Stimulated activated CD4-positive, alpha-beta T cell treated with anti-CD3 and anti-CD28 coated beads, Interleukin-4, amount 100 ng/mL, for 1 hour (primary cell): ENCODE measurements at places on chromosomes 16 and 17.

DNA sequence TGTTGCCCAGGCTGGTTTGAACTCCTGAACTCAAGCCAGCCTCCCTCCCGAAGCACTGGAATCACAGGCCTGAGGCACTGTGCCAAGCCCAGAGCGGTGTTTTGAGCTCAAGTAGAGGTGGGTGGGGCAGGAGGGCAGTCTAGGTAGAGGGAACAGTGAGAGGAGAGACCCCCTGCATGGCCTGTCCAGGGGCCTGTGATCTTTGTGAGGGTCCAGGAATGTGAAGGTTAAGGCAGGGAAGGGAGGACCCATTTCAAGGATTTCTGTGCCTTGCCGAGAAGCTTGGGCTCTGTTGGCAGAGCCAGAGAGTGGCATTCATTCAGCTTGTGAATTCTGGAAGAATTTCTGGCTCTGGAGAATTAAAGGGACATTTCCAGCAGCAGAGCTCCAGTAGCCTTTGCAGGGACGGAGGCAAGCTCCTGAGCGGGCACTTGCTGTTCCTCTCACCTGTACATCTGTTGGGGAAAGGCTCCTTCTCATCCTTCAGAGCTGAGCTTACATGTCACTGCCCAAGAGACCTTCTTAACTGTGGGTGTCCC lies 2.7 kb downstream of the WWOX start:
- no peak for DNase-seq

DNA sequence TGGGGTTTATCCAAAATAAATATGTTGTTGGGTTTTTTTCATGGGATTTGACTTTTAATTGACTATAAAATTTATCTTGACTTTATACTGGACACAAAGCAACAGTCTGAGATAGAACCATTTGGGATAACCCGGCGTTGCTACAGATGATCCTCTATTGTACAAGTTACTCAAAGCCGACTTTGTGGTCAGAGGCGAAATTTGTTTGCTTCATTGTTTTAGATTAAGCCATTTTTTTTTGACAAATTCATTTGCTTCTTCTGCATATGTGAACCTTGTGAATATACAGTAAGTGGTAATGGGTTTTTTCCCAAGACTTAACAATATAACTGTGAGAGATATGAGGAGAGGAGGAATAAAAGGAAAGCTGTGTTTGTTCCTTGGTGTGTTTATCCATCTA lies 11.8 kb downstream of the MYO1D start:
- no peak for DNase-seq

DNA sequence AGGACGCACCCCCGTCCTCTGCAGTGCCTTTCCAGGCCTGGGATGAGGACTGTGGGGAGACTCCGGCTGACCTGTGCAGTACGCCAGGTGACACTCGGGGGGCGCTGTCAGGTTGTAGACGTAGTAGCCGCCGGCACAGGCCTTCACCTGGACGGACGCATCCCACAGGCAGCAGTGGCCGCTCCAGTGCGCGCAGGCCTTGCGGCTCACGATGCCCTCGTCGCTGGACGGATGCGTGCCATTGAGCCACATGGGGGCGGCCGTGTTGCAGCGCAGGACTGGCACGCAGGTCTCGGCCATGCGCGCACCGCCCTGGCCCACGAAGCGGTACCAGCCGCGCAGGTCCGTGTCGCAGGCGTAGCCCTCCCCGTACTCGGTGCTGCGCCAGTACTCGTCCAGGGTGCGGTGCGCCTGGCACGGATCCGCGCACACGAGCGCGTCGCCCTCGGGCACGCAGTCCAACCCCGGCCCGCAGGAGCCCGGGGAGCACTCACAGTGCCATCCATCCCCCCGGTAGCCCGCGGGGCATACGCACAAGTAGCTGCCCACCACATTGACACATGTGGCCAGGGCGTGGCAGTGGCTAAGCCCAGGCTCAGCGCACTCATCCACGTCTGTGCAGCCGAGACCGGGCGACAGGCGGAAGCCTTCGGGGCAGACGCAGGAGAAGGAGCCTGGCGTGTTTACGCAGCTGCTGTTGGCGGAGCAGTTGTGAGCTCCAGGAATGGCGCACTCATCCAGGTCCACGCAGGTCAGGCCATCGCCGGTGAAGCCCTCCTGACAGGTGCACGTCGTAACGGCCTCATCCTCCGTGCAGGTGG lies 3.9 kb downstream of the UMOD start:
- no peak for DNase-seq

DNA sequence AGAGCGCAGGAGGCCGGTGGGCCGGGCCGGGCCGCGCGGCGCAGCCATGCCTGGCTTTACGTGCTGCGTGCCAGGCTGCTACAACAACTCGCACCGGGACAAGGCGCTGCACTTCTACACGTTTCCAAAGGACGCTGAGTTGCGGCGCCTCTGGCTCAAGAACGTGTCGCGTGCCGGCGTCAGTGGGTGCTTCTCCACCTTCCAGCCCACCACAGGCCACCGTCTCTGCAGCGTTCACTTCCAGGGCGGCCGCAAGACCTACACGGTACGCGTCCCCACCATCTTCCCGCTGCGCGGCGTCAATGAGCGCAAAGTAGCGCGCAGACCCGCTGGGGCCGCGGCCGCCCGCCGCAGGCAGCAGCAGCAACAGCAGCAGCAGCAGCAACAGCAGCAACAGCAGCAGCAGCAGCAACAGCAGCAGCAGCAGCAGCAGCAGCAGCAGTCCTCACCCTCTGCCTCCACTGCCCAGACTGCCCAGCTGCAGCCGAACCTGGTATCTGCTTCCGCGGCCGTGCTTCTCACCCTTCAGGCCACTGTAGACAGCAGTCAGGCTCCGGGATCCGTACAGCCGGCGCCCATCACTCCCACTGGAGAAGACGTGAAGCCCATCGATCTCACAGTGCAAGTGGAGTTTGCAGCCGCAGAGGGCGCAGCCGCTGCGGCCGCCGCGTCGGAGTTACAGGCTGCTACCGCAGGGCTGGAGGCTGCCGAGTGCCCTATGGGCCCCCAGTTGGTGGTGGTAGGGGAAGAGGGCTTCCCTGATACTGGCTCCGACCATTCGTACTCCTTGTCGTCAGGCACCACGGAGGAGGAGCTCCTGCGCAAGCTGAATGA lies 606 bp downstream of the THAP11 start:
- peak; percentile 57 for DNase-seq

GRCh38 chr17:74972107-74972972 lies at the start of gene HID1:
Gene HID1, minus strand, starts transcription at chr17:74972759. Its CDS starts 103 bp downstream, at chr17:74972656.
- DNase-seq = peak; percentile 82

- DNase-seq = no peak
These were observed 20.5 kb upstream of the MTMR4 start for GRCh38 chr17:58534901-58535421.

GRCh38 chr17:16991349-16992009 lies 19.6 kb upstream of the TNFRSF13B start:
- DNase-seq = peak; percentile 83

DNA sequence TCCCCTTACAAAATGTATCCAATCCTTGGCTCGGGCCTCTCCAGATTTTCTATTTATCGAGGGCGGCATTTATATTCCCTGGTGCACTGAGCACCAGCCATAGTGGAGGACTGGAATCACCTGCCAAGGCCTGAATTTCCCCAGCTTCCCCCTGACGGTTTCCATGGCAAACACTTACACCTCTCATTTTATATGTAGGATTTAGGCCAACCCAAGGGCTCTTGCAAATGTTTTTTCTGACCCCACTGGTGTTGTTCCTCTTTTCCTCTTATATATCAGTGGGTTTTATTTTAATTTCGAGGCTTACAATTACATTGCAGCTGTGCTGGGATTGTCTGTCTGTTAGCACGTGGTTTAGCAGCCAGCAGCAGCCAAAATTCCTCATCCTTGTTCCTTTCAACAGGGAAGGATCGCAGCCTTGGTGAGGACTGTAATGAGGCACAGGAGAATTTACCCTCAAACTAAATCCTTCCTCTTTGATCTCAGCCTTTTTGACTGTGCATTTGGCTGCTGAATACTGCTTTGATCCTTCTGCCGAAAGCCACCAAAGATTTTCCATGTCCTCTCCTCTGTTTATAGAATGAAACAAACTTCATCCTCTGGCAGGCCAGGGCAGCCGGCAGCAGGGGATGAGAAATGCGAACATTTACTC lies 26.5 kb upstream of the CES5A start:
- DNase-seq = no peak

DNA sequence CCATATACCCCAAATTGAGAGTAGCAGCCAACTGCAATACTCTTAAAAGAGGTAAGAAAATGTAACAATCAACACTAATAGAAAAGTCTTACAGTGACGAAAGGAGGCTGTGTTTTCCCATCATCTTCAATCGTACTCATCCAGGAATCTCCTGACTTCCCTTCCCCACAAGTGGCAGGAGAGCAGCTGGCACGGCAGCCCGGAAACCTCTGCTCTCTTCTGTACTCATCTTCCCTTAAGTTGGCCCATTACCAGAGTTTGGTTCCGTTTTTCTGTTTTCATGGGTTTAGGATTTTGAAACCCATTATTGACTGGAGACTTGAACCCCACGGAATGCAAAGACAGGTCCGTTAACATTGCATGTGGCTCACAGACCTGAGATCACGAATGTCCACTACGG lies 11.7 kb upstream of the CD300H start:
- no peak for DNase-seq

GRCh38 chr17:309361-309888 lies 43.2 kb downstream of the RPH3AL start:
- DNase-seq = peak; percentile 13

DNA sequence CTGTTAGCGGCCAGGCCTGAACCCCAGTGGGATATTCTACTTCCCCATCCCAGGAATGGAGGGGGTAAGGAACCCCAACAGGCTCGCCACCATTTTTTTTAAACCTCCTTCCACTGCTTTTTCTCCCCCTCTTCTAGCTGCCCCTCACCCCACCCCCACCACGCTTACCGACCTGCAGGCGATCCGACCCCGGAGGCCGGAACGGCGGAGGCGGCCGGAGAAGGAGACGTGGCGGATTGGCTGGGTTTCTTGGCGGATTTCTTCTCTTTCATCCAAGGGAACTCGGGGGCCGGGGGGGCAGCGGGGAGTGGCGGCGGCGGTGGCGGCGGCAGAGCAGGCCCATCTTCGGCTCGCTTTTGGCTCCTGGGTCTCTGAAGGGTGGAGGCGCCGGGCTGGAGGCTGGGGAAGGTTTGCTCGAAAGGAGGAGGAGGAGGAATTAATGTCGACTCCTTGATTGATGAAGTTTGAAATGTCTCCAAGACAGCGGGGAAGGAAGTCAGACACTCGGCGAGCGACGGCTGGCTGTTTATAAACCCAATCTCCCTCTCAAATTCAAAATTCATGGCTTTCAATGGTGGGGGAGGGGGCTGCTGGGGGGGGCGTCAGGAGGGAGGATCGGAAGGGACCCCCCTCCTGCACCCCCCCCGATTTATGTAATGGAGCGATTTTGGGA lies 424 bp downstream of the HOXB2 start:
- peak; percentile 38 for DNase-seq

- no peak for DNase-seq
These were observed 8.8 kb downstream of the JUP start for GRCh38 chr17:41777574-41778188.

DNA sequence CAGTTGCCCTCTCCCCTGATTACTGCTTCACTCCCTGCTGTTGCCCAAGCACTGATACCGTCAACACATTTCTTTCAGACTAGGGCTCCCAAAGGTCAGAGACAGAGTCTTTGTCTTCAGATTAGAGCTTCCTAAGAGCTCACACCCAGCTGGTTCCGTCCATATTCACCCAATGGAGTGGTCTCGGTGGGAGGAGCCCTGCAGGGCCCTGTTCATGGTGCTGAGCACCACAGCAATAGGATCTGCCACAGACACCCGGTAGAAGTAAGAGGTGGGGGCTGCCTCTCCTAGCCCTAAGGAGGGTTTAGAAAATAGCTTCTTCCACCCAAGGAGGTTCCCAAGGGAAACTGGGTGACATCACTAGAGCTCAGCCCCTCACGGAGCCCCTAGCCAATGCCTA lies 128.3 kb downstream of the CCDC144A start:
- DNase-seq = no peak

GRCh38 chr17:57597531-57598453 lies 147.3 kb downstream of the CCDC182 start:
- DNase-seq = no peak

GRCh38 chr17:31788956-31789355 lies 70.1 kb downstream of the COPRS start:
- DNase-seq = no peak

DNA sequence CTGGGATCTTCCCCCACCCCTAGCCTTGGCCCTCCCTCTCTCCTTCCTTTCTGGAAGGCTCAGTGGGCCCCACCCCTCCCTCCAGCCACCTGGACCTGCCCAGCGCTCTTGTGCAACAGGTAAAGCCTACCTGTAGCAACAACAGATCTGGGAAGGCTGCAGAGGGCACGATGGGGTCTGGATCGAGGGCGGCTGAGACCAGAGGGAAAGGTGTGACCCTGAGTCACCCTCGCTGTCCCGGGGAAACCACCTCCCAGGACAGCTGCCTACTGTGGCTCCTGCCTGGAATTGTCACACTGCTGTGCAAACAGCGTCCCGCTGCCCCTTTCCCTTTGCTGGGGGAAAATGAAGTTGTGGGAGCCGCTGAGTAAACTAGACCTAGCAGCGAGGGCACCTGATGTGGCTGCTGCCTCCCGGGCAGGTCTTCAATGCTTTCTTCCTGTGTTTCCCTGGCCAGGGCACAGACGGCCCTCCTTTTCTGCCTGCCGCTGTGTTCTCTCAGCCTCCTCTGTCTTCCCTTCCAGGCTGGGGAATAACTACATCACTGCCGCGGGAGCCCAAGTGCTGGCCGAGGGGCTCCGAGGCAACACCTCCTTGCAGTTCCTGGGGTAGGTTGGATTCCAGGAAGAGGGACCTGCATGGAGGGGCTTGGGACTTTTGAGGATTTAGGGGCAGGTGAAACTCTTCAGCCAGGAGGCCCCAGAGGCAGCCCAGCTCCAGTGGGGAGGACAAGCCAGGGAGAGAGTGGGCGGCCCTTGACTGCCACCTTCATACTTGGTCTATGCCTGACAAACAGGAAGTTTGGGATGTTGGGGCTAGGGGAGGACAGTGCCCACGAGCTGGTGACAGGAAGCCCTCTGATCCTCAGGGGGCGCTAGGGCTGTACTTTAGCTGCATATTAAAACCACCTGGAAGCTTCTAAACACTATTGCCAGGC lies 22.2 kb upstream of the CYLD start:
- no peak for DNase-seq

DNA sequence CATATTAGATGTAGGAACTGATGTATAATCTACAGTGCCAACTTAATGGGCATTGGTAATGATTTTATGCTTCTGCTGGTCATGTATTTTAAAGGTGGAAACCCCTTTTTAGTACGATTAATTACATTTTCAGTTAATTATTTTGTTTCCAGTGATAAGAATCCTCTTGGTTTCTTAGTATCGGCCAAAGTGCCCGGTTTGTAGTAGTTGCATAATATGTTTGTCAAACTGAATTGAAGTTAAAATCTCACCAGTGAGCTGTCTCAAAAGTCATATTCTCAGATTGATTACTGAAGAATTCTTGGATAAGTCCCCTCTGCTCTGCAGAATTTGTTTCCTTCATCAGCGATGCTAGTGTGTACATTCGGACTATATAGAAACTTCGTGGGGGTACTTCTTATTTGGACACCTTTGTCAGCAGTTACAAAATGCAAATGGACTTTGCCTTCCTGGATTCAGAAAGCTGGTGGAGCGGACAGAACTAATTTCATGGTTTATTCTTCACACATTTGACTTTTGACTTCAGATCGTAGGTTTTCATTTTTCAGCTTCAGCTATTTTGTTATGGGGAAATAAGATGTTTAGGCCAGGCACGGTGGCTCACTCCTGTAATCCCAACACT lies 28.2 kb downstream of the SLC47A1 start:
- DNase-seq = no peak

GRCh38 chr17:80327518-80327917 lies 66.9 kb downstream of the RNF213 start:
- DNase-seq = no peak

- DNase-seq = no peak
These were observed 60.2 kb downstream of the SDK2 start for GRCh38 chr17:73584049-73584448.
